Astrocyte (in vitro differentiated cells and primary cell): ENCODE measurements at places on chromosomes 5 and 9. TPM values are rescaled to one million over a fixed set of nuclear protein-coding genes. Genes with fewer than 3 reads are reported as not detected.

DNA sequence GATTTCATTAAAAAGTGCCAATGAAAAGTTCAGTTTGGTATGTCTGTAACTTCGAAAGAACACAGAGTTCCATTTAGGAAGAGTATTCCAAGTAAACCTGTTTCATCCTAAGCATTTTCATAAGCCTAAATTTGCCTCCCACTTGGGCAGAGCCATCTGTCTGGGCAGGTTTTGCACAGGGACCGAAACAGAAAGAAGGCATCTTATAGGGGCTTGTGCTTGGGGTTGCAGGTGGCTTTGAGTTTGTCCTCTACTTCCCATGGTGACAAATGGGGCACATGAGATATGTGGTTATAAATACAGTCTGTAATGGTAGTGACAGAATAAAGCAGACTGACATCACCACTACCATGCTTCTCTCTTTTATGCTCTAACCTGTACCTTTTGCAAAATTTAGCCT, 63.7 kb downstream of the MCTP1 start:
- DNase-seq = no peak

DNA sequence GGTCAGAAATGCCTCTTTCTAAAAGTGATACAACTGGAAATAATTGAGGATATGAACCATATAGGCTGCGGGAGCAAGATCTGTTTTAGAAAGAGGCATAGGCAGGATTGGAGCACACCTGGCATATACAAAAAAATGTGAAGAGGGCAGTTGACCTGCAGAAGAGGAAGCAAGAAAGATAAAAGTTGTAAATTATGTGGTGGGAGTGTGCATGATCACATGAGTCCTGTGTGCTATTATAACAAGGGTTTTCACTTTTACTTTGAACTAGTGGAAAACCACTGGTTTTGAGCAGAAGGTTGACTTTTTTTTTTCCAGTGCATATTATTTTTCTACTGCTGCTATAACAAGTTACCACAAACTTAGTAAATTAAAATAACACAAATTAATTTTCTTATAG, 489.3 kb downstream of the ANXA1 start:
- no peak for DNase-seq

GRCh38 chr5:23352446-23352845, 155.0 kb upstream of the PRDM9 start:
- DNase-seq = no peak

DNA sequence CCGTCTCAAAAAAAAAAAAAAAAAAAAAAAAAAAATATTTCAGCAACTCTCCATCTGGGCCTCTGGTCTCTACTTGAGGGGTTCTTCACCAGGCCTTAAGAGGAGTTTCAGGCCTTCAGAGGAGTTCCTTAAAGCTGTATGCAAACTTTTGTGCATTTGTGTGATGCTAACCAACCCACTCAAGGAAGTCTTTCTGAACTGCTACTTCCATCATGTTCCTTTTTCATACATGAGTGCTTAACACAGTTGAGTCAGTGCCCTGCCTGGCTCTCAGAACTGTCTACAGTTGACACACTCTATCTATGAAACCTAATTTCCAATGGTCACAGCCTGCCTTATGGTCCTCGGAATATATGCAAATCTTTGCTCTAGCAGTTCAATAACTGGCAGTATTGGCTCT, 146.5 kb downstream of the MEF2C start:
- no peak for DNase-seq

DNA sequence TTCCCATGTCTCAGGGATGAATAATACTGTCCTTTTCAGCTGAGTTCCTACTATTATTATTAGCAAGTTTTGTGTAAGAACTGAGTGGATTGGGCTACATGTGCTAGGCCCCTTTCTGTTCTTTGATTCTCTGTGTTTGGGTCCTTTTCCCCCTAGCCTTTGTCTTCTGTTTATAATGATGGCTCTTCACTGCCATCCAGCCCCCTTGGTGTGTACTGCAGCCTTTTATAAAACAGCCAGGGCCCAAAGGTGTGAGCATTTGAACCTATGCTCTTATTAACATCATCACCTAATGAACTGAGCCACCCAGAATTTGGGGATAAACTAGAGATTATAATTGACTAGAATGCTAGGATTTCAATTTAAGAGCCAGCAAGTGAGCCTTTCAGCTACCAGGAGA, 52.6 kb downstream of the PLAC8L1 start:
- no peak for DNase-seq

DNA sequence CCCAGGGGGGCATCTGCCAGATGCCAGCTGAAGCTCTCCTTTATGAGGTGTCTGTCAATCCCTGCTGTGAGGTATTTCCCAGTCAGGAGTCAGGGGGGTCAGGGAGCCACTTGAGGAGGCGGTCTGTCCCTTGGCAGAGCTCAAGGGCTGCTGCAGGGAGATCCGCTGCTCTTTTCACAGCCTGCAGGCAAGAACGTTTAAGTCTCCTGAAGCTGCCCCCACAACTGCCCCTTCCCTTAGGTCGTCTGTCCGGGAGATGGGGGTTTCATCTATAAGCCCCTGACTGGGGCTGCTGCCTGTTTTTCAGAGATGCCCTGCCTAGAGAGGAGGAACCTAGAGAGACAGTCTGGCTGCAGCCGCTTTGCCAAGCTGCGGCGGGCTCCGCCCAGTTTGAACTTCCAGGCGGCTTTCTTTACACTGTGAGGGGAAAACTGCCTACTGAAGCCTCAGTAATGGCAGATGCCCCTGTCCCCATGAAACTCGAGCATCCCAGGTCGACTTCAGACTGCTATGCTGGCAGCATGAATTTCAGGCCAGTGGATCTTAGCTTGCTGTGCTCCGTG, 148.3 kb downstream of the RPS23 start:
- no peak for DNase-seq

DNA sequence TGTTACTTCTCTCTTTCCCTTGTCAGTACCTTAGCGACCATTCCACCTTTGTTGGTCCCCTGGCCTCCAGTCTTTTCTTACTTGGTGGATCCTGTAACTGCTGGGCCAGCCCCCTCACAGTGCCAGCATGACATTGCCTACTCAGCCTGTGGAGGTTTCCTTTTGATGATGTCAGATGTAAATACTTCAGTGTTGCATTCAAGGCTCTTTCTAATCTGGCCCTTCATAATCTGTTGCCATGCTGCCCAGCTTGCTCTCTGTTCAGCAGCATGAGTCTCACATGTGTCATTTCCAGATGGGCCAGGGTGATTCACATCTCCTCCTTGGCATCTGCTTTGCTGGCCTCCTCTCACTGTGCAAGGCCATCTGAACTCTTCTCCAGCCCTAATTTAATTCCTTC, 57.1 kb downstream of the MAST4 start:
- peak; percentile 71 for DNase-seq

- peak; percentile 26 for DNase-seq
Observed at GRCh38 chr9:109780453-109781033, 545 bp downstream of the PALM2AKAP2 start.

DNA sequence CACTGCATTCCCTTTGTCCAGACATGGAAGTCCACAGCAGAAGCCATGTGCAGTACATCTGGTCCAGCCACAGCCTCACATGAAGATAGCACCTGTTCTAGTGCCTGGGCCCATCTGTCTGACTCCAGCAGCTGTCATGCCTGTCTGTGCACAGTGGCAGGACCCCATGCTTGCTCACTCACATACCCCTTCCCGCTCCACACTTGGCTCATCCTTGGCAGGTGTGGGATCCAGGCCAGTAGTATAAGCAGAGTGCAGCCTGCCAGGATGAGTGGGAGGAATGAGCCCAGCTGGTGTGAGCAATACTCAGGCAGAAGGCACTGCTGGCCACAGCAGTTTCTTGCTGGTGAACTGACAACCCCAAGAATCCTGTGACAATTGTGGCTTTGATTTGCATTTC, 168.0 kb downstream of the PRDM9 start:
- DNase-seq = no peak

The HEMGN gene
- not detected in 2 replicates for total RNA-seq

DNA sequence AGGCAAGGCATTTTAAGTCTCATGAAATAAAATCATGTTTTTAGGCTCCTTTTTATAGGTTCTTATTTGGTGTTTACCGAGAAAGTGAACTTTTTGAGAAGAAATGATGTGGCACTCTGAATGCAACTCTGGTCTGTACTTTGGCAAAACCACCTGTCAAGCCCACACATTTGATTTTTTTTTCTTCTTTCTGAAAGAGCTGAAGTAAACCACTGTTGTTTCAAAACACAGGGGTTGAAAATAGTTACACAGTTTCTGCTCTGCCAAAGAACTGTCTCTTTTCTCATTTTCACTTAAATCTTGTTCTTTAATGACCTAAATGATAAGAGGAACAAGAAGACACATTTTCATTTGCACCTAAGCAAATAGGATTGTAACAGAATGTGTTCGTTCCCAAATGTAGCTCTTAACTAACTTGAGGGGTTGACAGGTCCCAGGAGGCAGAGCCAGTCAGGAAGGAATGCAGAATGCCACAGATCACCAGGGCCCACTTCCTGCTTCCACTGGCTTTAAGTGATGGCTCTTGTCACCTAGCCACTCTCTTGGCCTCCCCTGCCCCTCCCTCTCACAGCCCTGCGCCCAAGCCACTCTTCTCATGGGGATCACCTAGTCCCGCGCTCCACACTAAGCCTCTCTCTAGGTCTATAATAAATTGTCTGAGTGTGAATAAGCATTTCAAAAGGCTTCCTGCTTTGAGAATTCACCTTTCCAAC, 47.3 kb downstream of the MED27 start:
- no peak for DNase-seq

DNA sequence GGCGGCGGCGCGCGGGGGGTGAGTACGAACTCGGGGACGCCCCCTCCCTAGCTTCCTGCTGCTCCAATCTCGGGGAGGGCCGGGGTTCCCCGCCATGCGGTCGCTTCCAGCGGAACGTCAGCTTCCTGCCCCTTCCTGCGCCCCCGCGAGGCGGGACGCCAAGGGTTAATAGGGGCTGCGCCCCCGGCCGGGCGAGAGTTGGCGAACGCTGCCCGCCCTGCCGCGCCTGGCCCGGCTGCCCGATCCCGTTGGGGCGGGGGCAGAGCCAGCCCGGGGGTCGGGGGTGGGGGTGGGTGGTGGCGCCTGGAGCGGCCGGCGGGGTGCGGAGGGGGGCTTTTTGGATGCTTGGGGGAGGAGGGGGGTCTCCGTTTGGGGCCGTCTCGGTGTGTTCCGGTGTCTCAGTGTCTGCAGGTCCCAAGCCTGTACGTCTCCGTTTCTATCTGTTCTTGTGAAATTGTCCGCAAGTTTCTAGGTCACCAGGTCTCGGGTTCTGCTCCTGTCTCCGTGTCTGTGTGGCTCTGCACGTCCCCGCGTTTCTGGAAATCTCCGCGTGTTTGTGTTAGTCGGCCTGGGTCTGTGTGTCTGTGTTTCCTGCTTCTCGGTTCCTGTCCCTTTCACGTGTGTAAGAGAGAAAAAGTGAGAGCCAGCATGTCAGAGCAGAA, 789 bp downstream of the COL27A1 start:
- DNase-seq = no peak

GRCh38 chr5:112643339-112643971, 94.2 kb upstream of the APC start:
- no peak for DNase-seq

The ADGRV1 gene
- total RNA-seq = 5.4 and 10.0 TPM in 2 replicates

GRCh38 chr5:175207321-175208040, 236.5 kb downstream of the DRD1 start:
- no peak for DNase-seq

DNA sequence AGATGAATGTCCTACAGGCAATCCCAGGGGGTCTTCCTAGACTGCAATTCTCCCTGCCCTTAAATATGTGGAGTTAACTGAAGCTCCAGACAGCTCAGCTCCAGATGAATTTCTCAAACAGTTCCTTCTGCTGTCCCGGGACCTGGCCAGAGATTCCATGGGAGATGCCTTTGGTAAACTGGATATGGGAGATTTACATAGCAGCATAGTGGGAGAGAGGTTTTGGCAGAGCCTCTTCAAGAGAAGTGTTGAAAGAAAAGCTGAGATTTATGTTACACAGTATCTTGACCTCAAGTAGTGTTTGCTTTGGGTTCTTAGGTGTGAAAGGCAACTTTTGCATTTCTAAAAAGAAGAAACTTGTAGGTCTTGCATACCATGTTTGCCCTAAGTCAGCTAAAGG, 364.9 kb downstream of the ARRDC3 start:
- DNase-seq = peak; percentile 2

GRCh38 chr5:74978345-74978744, 74.0 kb downstream of the GCNT4 start:
- DNase-seq = no peak

- no peak for DNase-seq
Observed at GRCh38 chr5:43874772-43875171, 271.8 kb downstream of the NNT start.

GRCh38 chr5:130425424-130425823, 521.2 kb downstream of the CHSY3 start:
- no peak for DNase-seq

DNA sequence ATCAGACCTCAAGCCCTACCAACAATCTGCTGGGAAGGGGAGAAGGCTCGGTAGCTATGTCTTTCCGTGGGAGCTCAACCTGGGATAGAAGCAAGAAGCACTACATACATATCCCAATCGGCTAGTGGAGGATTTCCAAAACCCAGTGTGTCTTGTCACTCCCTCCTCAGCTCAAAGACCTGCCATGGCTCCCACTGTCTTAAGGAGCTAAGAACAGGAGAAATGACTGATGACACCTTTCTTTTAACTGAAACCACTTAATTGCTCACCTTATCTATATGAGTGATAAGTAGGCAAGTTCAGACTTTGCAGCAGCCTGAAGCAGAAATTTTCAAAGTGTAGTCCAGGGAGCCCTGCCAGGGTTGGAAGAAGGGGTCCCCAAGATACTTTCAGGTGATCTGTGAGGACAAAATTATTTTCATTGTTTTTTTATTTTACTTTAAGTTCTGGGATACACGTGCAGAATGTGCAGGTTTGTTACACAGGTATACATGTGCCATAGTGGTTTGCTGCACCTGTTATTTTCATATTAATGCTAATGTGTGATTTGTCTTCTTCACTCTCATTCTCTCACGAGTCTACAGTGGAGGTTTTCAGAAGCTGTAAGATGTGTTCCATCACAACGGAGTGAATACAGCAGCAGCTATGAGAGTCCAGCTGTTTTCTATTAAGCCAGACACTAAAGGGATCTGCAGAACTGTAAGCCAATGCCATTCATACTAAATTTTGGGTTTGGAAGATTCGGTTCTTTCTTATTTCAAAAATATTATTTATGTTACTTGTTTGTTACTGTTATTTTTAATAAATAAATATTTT, 41.4 kb downstream of the PAX5 start:
- no peak for DNase-seq

The C6 gene
- total RNA-seq = not detected in 2 replicates

The CCNI2 gene
- total RNA-seq = 0.16 and 0.24 TPM in 2 replicates

The TMOD1 gene
- total RNA-seq = 0.24 and 0.48 TPM in 2 replicates

DNA sequence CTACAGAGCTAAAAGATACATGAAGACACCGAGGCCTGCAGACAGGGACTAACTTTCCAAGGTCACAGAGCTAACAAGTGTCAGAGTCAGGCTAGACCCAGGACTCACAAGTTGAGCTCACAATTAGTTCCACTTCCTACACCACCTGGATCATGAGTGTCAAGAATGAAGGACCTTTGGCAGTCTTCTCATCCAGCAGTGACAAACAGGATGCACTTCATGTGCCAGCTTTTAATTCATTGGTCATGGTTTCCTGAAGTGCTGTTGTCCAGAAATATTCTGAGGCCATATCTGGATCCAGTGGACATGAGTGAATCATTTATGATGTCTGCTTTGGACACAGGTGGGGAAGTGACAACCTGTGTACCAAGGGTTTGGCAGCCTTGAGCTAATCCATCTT, 77.4 kb downstream of the KCNIP1 start:
- DNase-seq = no peak

GRCh38 chr9:112380102-112380824, at the start of gene HSDL2:
Gene HSDL2 (plus strand): TSS chr9:112380108. CDS start chr9:112380164, 56 bp downstream.
- DNase-seq = peak; percentile 19
